Endothelial cell of umbilical vein (primary cell): ENCODE measurements at places on chromosomes 6 and 20. TPM values are rescaled to one million over a fixed set of nuclear protein-coding genes. Genes with fewer than 3 reads are reported as not detected.

The TMEM30A gene
- 197 and 213 TPM in 2 replicates for total RNA-seq

The SLC22A7 gene
- total RNA-seq = not detected in 2 replicates

The MUCL3 gene
- not detected in 2 replicates for total RNA-seq

The SLC35B3 gene
- 16.8 and 21.5 TPM in 2 replicates for total RNA-seq

The BCAS1 gene
- not detected in 2 replicates for total RNA-seq

The C20orf141 gene
- not detected in 2 replicates for total RNA-seq

The RCAN2 gene
- total RNA-seq = 0.33 and 0.46 TPM in 2 replicates

The MAFB gene
- 1.3 and 1.8 TPM in 2 replicates for total RNA-seq

The CCN6 gene
- total RNA-seq = not detected in 2 replicates

The MAP3K7 gene
- total RNA-seq = 24.5 and 25.6 TPM in 2 replicates

The HLA-DPA1 gene
- 11.4 TPM in 1 of 2 replicates, not detected in the other for total RNA-seq

The MEP1A gene
- total RNA-seq = not detected in 2 replicates

The ANGPT4 gene
- total RNA-seq = not detected in 2 replicates

The MICAL1 gene
- total RNA-seq = 36.5 and 38.7 TPM in 2 replicates

The PDE7B gene
- total RNA-seq = 21.3 and 25.1 TPM in 2 replicates

The FHL5 gene
- not detected in 2 replicates for total RNA-seq

The OR12D3 gene
- total RNA-seq = not detected in 2 replicates

The MOG gene
- total RNA-seq = not detected in 2 replicates

The CLPSL1 gene
- not detected in 2 replicates for total RNA-seq

The TAF4 gene
- total RNA-seq = 15.2 and 19.5 TPM in 2 replicates

The HLA-DRB5 gene
- not detected in 2 replicates for total RNA-seq

The RAET1L gene
- total RNA-seq = not detected in 2 replicates

The CAGE1 gene
- total RNA-seq = not detected in 2 replicates

The PRRC2A gene
- 218 and 229 TPM in 2 replicates for total RNA-seq

The CLDN20 gene
- total RNA-seq = not detected in 2 replicates

The THBD gene
- total RNA-seq = 20.3 and 28.0 TPM in 2 replicates

The SEL1L2 gene
- not detected in 2 replicates for total RNA-seq

The KCNK15 gene
- total RNA-seq = not detected in 2 replicates

The SNAP91 gene
- total RNA-seq = 0.72 and 1.5 TPM in 2 replicates

The ADGRF5 gene
- 37.9 and 50.0 TPM in 2 replicates for total RNA-seq

The AIF1 gene
- not detected in 2 replicates for total RNA-seq

The PGBD1 gene
- 9.6 and 10.1 TPM in 2 replicates for total RNA-seq

The ZNF391 gene
- total RNA-seq = 0.37 and 0.42 TPM in 2 replicates

The CCHCR1 gene
- total RNA-seq = 22.9 and 23.2 TPM in 2 replicates

The SNX21 gene
- 11.9 and 14.9 TPM in 2 replicates for total RNA-seq

The CYP24A1 gene
- total RNA-seq = not detected in 2 replicates

The OTOR gene
- total RNA-seq = not detected in 2 replicates

The C4A gene
- total RNA-seq = 4.1 and 5.2 TPM in 2 replicates

The GABRR1 gene
- total RNA-seq = not detected in 2 replicates

The ABHD16B gene
- total RNA-seq = not detected in 2 replicates

The RNASET2 gene
- total RNA-seq = 10.0 and 10.7 TPM in 2 replicates

The SLC17A2 gene
- not detected in 2 replicates for total RNA-seq

The AURKA gene
- 56.9 and 57.6 TPM in 2 replicates for total RNA-seq

The NKX2-4 gene
- total RNA-seq = not detected in 2 replicates
